NCI-H1092 (cell line): ENCODE measurements at places on chromosomes 1 and 21.

- DNase-seq: peak; percentile 80
Measured at GRCh38 chr21:43728467-43729390, 9.8 kb downstream of the PDXK start.

- DNase-seq: no peak
Measured at GRCh38 chr1:1132956-1133750, 17.3 kb upstream of the C1orf159 start.

- no peak for DNase-seq
Measured at GRCh38 chr1:202752774-202753173, 42.5 kb upstream of the SYT2 start.

GRCh38 chr1:29145739-29146437 is 22.2 kb upstream of the TMEM200B start:
- no peak for DNase-seq

- no peak for DNase-seq
Measured at GRCh38 chr1:229627003-229627402, 956 bp downstream of the URB2 start.

GRCh38 chr1:173295995-173296394 is 88.9 kb upstream of the TNFSF4 start:
- DNase-seq: no peak

- no peak for DNase-seq
Measured at GRCh38 chr1:197976368-197976767, 59.2 kb downstream of the LHX9 start.

DNA sequence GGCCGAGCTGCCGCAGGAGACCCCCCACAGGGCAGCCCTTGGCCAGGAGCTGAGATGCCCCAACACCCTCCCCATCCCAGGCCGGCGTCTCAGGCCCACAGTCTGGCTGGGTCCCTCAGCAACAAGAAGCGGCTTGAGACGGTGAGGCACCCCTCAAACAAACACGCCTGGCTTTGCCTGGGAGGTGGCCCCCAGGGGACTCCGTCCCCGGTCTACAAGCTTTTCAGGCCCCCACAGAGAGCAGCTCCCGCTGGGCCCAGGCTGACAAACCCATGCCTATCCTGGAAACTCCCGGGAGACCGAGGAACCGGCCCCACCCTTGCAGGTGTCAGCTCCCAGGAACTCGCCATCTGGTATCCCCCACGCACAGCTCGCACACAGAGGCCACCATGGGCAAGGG is 67.0 kb downstream of the ARHGEF16 start:
- DNase-seq: no peak

- DNase-seq: peak; percentile 13
Measured at GRCh38 chr1:162165528-162165927, 96.0 kb downstream of the NOS1AP start.

GRCh38 chr1:11245904-11246719 is 16.2 kb downstream of the MTOR start:
- no peak for DNase-seq

DNA sequence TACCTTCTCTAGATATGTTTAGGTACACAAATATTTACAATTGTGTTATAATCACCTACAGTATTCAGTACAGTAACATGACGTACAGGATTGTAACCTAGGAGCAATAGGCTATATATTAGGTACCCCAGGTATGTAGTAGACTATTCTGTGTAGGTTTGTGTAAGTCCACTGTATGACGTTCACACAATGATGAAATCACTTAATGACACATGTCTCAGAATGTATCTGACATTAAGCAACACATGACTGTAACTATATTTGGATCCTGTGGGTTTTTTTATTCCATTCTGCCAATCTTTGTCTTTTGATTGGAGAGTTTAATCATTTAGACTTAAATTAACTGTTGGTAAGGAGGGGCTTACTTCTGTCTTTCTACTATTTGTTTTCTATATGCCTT is 52.1 kb downstream of the STYXL2 start:
- DNase-seq: no peak

DNA sequence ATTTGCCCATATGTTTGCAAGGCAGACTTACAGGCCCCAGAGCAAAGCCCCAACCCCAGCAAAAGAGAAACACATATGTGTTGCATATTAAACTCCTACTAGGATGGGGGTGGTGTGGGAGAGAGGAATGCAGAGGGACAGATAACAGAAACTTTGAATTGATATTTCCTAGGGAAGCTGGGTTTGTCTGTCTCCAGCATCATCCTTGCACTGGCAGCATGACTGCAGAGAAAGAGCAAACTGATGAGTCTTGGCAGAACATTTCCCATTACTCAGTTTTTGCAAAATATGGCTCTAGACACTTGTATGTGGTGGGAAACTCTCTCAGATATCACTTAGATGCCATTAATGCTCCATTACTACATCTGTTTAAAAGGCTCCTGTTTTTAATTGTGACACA is 43.8 kb upstream of the MARK1 start:
- no peak for DNase-seq

- DNase-seq: no peak
Measured at GRCh38 chr1:214439352-214440119, 111.9 kb downstream of the PTPN14 start.

DNA sequence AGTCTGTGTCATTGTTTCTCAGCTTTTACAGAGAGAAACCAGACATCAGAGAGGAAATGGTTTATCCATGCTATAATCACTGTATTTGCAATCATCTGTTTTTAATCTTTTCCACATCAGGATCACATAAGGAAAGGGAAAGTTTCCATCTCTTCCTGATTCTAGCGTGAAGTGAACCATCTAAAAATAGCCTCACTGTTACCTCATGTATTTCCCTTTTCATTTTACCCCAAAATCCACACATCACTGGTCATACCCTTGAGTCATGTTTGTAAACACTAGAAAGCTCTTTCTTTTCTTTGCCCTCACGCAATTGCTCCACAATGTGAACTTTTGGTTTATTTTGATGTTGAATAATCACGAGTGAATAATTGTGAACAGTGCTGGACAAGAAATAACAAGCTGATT is 146.0 kb downstream of the PLA2G4A start:
- DNase-seq: no peak

DNA sequence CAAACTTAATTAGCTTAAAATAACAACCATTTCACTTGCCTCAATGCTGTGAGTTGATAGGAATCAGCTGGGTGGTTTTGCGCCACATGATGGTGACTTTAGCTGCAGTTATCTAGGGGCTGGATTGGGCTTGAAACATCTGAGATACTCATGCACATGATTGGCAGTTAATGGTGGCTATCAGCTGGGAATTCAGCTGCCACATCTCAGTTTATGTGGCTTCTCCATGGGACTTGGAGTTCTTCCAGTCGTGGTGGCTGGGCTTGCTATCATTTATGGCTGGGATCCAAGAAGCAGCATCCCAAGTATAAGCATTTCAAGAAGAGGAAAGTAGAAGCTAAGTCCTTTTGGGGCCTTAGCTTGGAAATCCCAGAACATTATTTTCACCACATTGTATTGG is 36.4 kb downstream of the PDC start:
- no peak for DNase-seq

DNA sequence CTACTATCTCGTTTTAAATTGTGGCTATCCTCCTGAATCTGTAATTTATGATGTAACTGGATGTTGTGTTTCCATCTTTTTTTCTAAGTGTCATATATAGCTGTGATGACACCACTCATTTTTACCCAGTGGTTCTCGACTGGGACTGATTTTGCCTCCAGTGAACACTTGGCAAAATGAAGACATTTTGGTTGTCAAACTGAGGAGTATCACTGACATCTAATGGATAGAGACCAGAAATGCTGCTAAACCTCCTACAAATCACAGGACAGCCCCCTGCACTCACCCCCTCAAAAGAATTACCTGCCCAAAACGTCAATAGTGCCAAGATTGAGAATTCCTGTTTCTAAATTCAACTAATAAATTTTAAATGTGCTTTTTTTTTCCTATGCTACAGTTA is 1.9 kb downstream of the TRMT13 start:
- DNase-seq: no peak

DNA sequence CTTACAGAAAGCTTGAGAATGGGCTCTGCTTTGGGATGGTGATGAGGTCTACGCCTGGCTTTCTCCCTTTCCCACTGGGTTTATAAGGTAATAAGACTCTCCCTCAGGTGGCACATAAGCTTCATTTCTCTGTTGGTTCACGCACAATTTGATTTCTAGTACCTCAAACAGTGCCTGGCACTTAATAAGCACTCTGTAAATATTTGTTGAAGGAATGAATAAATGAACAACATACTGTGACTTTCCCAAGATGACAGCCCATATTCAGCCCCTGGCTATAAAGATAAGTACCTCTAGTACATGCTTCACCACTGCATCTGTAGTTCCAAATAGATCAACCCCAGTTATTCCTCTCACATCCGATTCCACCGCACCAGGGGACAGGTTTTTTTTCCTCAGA is 17.8 kb downstream of the COPA start:
- peak; percentile 88 for DNase-seq

DNA sequence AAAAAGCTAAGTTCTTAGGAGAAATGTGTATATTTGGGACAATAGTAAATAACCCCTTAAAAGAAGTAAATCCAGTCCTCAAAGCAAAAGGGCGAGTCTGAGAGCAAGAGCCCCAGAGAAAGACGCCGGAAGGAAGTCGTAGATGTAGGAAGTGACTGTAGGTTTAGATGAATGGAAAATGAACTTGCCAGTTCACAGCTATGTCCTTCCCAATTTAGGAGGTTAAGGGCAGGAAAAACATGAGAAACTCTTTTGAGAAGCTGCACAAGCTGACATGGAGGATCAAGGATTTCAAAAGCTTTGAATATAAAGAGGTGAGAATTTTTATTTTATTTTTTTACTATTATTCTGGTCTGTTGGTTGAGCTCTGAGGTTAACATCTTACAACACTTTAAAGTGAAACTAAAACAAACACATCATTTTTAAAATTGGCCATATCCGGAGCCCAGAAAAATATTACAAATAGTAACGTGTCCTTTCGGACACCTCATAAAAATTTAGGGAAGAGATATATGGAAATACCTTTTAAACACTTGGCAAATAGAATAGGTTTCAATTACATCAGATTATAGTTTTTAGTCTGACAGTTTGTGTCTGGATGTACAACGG is 1178.6 kb downstream of the MRPL39 start:
- no peak for DNase-seq

DNA sequence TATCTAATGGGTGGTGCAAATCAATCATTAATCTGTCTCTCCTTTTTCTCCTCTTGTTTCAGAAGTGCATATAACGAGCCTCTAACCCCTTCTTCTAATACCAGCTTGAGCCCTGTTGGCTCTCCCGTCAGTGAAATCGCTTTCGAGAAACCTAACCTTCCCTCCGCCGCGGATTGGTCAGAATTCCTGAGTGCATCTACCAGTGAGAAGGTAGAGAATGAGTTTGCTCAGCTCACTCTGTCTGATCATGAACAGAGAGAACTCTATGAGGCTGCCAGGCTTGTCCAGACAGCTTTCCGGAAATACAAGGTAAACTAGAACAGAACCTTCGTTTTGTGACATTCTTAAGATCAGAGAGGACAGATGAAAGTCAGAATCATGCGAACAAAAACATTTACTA is 25.3 kb upstream of the VAMP3 start:
- DNase-seq: no peak

DNA sequence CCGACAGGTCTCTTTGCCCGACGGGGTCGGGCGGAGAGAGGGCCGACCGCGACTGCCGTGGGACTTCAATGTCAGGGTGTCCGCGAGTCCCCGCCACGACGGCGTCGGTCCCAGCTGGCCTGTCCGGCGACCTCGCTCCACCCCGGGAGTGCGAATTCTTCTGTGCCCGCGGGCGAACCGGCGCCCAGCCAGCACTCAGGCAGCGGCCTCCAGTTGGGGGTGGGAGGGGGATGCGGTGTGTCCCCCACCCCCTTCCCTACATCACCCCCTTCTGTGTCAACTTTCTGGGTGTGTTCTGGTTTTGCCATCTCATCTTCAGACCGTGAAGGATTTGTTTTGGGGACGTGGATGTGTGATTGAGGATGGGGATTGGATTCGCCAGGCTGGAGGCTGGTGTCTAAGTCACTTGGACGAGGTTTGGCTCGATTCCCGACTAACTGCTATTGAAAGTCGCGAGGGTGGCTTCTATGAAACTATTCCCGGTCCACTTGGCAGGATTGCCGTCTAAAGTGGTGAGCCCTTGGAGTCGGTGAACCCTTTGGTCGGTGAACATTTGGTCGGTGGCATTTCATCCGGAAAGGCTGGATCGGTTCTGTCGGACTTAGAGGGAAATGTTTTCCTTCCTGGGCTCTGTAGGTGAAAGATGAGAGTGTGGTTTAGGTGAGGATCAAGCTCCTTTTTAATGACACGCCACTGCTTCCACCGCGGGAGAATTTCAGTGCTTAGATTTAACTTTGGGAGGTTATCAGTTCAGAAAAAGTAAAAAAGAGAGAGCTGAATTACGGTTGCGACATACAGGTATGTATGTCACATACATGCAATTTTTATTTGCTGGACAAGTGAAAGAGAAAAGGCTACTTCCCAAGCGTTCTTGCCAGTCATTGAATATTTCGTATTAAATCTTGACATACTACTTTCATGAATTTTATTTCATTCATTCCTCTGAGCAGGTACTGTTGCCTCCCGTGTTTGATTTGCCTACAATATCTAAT is 771 bp downstream of the ABCD3 start:
- no peak for DNase-seq

DNA sequence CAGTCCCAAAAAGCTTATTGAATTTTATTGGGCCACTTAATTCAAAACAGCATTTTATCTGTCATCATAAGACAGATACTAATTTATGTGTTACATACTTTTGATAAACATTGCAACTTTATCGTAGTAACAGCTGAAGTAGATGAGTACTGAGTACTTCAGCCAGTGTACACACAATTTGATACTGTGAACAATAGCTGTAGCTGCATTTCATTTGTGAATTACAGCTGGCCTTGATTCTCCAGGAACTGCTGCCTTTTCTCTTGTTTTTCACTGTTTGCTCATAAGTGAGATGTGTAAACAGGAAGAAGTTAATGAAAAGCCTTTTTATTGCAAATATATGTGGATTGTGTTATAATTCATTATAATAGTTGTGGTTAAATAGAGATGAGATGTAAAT is 10.2 kb downstream of the UAP1 start:
- no peak for DNase-seq

- DNase-seq: no peak
Measured at GRCh38 chr1:151887028-151887427, 22.3 kb downstream of the THEM4 start.

GRCh38 chr1:88923224-88923623 is 31.9 kb upstream of the GTF2B start:
- no peak for DNase-seq
